ENCODE measurements at places on chromosomes 5 and 9.

DNA sequence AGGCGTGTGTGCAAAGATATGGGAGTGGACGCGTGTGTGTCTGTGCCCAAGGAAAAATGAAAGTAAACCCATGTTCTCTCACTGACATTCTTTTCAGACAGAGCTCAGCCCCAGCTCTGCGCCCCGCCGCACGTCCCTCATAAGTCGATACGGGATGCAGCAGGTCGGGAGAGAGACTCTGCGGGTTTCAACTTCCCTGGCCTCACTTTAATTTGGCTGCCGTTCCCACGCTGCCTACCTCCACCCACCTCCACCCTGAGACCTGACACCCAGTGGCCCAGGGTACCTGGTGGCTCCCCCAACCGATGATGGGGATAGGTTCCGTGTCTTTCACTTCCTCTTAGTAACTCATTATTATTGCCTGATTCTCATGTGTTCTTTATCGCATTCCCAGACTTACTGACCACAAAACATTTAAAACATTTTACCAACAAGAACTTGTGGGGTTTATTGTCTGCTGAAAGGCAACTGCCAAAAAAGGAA, 19.4 kb downstream of the LHX2 start:
- DNase-seq: peak; percentile 53

DNA sequence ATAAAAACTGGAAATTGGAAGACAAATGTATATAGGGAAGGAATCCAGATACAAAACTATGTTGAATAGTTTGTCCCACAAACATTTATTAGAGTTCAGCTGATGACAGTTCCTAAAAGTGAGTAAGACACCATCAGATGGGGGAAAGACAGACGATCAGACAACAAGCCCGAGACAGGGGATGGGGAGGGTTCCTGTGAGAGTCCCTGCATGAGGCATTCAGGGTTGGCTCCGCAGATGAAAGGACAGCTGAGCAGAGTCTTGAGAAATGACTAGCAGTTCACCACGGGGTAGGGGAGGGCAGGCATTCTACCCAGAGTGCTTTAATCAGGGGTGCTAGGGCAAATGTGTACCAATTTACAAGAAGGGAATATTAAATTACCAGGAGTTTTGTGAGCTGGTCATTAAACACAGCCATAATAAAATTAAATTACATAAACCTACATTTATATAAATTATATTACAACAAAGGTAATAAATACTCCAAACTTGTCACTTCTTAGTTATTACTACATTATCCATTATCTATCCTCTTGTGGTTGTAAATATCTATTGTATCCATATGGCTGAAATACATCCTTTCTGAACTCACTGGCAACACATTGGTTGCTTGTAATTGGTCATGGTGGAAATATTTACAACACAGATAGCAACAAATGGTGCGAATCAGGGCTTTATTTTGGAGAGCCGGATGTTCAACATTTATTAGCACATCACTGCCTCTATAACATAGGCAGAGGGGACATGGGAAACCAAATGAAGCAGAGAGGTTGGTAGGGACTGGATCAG, 27.8 kb downstream of the TNFSF15 start:
- DNase-seq: no peak

DNA sequence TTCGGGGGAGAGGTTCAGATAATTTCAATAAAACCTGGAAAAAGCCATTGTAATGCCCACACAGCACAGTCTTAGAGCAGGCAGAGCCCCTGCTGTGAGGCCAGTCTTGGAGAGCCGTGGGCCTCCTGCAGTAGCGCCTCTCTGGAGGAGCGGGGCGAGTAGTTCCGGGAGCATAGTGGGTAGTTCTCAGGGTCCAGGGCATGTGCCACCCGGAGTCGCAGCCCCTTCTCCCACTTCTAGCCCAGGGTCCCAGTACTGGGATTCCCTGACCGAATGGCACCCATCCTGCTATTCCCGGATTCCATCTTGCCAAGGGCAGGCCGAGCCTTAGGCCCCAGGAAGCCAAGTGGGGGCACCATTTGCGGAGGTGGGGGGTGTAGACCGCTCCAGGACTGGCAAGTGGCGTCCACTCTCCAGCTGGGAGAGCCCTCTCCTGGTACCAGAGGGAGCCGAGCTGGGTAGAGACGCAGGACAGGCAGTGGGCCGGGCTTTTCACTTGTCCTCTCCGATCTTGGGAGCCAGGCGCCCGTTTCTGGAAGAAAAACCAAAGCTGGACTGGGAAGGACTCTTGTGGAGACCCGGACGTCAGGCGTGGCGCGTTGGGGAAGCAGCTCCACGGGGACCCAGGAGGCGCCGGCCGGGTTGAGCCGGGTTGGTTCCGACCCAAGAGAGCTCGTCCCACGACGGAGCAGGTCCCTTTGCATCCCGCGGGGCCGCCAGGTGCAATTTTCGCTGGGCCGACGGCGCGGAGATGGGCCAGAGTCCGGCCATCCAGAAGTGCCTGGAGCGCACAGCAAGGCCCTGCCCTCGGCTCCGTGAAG, 12.1 kb downstream of the PROP1 start:
- DNase-seq: no peak

GRCh38 chr5:17832949-17833745, 198.9 kb downstream of the TAF11L14 start:
- no peak for DNase-seq

DNA sequence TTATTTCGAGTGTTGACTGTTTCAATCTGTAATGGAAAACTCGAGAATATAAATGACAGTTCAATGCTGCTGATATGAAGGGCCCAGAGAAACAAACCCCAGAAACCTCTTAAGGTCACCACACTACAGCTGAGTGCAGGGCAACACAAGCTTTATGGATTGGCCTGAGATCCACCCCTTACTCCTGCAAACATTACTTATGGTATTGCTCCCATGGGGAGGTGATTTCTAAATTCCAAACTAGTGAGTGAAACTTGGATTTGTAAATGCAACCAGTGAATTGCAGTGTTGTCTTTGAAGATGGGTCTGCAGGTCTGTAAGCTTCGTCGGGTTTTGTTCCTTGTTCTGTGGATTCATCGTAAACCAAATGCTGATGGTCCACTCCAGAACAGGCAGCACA, 85.4 kb downstream of the NTRK2 start:
- no peak for DNase-seq

GRCh38 chr5:33291216-33292000, 149.4 kb upstream of the TARS1 start:
- no peak for DNase-seq

- no peak for DNase-seq
These were observed 212.5 kb upstream of the IER5L start for GRCh38 chr9:129390541-129390940.

DNA sequence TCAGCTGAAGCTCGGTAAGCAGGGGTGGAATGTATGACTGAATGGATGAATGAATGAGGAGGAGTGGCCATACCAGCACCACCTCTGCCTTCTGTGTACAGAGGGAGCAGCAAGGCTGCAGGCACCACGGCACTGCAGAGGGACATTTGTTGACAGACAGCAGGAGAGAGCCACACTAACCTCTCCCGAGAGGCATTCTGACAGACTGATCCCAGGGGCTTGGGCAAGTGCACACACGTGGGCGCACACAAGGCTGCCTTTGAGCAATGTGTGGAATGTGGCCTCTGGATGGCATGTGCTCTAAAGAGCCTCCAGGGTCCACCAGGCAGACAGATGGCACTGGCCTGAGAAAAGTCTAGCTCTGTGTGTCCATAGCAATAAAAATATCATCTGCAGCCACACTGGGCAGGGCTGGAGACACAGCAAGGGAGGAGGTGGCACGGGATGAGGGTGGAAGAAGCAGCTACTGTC, 111.8 kb downstream of the ACTL7B start:
- DNase-seq: no peak

DNA sequence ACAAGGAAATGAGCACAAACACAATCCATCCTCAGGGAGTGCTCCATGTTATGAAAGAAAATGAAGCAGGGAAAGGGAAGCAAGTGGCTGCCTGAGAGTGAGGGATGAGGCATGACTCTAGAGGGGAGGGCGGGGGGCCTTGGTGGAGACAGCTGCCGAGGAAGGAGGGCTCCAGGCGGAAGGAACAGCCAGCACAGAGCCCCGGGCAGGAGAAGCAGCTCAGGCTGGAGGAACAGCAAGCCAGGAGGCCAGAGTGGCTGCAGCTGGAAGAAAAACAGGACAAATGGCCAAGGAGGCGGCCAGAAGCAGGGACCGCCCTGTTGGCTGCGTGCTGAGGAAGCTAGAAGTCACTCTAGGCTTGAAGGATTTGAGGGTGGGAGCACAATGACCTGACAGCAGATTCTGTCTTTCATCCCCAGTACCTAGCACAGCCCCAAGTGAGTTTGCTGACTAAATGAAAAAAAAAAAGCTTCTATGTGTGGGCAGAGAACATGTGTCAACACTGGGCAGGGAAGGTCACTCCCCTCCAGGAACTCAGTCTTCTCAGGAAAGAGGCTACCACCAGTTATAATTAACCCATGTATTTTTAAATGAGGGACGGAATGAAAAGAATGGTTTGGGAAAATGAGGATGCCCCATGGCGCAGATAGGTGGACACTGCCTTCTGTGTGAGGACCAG, 142.8 kb downstream of the DCP2 start:
- peak; percentile 29 for DNase-seq

GRCh38 chr9:126690431-126691051, 76.8 kb downstream of the LMX1B start:
- DNase-seq: peak; percentile 82

GRCh38 chr5:53059281-53059680, 50.3 kb downstream of the MOCS2 start:
- no peak for DNase-seq

All from SK-N-SH (cell line).